Uterus (tissue), 4 donors: ENCODE measurements at places on chromosomes 2 and 18. TPM values are rescaled to one million over a fixed set of nuclear protein-coding genes. Genes with fewer than 3 reads are reported as not detected.
A peak's percentile ranks its signal among the peaks of the same experiment; 100 is the strongest.

DNA sequence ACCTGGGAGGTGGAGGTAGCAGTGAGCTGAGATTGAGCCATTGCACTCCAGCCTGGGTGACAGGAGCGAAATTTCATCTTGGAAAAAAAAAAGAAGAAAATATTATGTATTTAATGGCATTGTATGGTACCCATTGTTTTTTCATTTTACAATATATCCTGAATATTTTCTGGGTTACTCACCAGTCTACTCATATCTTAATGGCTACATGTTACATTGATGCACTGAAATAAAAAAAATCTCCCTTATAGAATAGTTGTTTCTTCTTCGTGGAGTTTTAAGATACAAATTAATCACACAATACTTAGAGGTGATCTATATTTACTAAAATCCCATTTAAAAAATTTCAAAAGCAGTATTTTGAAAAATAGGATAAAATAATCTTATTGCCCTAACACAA, 66.3 kb upstream of the XPO1 start:
- H3K4me1 ChIP-seq: no peaks in the 10 kb centered on the region
- no peak overlapping the region for H3K27ac ChIP-seq
- no peak for DNase-seq
- H3K36me3 ChIP-seq: no peaks in the 10 kb centered on the region

L3MBTL4 gene
- 5.6 TPM for total RNA-seq

IFIH1 gene
- 5.6 TPM for total RNA-seq

- H3K4me3 ChIP-seq: no peak overlapping the region
- H3K27ac ChIP-seq: no peak overlapping the region
- no peaks in the 10 kb centered on the region for H3K4me1 ChIP-seq
- no peak for DNase-seq
- H3K36me3 ChIP-seq: no peaks in the 10 kb centered on the region
These were observed 11.8 kb upstream of the LRP1B start for GRCh38 chr2:142142595-142142994.

- H3K36me3 ChIP-seq: no peaks in the 10 kb centered on the region
- no peak overlapping the region for H3K4me3 ChIP-seq
- H3K4me1 ChIP-seq: no peaks in the 10 kb centered on the region
These were observed 762.2 kb upstream of the HS6ST1 start for GRCh38 chr2:129080715-129081476.

LHCGR gene
- not detected for total RNA-seq

MYL12B gene
- total RNA-seq: 266 TPM

DNA sequence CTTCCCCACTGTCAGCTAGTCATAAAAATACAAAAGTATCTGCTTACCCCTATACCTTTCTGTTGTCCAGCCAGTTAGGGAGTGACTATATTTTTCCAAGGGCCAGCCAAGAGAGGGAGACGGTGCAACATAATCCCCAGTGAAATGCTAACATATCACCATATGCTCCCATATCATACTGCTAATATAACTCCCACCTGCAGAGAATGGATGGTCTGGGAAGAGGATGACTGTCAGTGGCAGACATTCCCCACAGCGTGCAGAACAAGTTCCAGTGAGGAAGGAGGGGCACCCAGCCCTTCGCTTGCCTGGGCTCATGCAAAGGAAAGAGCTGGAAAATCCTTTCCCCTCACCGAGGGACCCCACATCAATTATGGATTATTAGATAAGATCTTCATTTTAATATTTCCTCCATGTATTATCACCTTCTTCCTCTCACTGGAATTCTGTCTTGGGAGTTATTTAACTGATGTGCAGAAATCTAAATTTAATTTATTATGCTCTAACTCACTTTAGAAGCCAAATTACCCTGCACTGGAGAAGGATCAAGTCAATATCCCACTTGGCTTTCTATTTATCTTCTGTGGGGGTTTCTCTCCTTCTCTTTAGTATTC, 135.6 kb downstream of the GALNT14 start:
- no peak overlapping the region for H3K27ac ChIP-seq
- no peak overlapping the region for H3K4me3 ChIP-seq
- no peak for DNase-seq
- no peaks in the 10 kb centered on the region for H3K27me3 ChIP-seq

DNA sequence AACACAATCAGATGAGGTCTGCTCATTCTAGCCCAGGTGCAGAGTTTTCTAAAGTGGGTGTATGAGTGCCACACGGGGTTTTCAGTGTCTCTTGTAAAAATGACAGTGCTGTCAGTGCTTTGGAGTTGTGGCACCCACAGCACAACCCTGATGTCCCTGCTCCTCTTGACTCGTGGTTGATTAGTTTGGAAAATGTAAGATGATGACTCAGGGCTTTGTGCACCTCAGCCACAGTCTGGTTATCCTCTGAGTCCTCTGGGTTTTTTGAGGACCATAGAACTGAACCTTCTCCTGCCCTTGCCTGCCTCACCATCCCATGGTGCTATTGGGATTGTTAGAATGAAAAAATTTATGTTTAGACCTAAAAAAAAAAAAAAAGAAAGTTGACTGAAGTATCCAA, 105.6 kb downstream of the MYO1B start:
- no peaks in the 10 kb centered on the region for H3K36me3 ChIP-seq
- no peaks in the 10 kb centered on the region for H3K4me1 ChIP-seq
- H3K27me3 ChIP-seq: no peaks in the 10 kb centered on the region
- no peak for DNase-seq
- H3K4me3 ChIP-seq: no peak overlapping the region

GRCh38 chr2:110143982-110144381, 28.4 kb upstream of the MALL start:
- H3K27me3 ChIP-seq: no peaks in the 10 kb centered on the region
- DNase-seq: no peak
- H3K36me3 ChIP-seq: no peaks in the 10 kb centered on the region

TFCP2L1 gene
- under 0.01 TPM for total RNA-seq

DNA sequence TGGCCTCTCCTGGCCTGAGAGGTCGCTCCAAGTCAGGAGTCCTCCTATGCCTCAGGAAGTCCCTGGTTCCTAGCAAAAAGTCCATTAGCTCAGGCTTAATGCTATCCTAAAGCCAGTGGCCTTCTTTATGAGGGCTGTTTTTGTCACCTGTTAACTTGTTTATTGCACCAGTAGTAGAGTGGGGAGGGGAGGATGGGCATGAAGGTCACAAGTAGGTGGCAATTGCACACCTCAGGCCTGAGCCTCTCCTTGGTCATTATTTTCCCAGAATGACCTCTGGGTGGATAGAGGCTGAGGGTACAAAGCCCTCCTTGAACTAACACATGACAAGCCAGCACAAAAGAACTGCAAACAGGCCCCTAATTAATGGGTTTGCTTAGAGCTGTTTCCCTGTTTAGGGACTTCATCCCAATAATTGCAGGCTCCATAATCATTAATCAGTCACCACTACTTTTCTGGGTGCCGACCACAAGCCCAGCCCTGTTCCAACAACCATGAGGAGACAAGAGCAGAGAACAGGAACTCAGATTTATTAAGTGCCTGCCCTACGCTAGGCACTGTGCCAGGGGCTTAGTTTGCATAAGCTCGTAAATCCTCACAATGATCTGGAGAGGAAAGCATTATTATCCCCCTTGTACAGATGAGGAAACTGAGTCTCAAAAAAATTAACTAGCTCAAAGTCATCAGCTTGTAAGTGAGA, 123.0 kb upstream of the PKDCC start:
- H3K4me3 ChIP-seq: no peak overlapping the region
- no peak overlapping the region for H3K27ac ChIP-seq
- no peak for DNase-seq
- no peaks in the 10 kb centered on the region for H3K4me1 ChIP-seq

DNA sequence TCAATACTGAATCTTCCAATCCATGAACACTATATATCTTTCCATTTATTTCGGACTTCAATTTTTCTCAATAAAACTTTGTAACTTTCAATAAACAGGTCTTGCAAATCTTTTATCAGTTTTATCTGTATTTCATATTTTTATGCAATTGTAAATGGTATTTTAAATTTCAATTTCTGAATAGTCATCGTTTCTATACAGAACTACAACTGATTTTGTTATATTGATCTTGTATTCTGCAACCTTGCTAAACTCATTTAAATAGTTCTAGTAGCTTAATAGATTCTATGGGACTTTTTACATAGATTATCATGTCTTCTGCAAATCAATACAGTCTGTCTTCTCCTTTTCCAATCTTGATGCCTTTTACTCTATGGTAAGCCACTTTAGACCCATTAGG, 90.4 kb downstream of the FAM228A start:
- no peak overlapping the region for H3K4me3 ChIP-seq
- no peaks in the 10 kb centered on the region for H3K36me3 ChIP-seq
- H3K4me1 ChIP-seq: no peaks in the 10 kb centered on the region
- DNase-seq: no peak
- no peak overlapping the region for H3K27ac ChIP-seq

GRCh38 chr2:75246441-75247167, 47.3 kb upstream of the TACR1 start:
- no peaks in the 10 kb centered on the region for H3K27me3 ChIP-seq
- H3K36me3 ChIP-seq: no peaks in the 10 kb centered on the region
- no peak overlapping the region for H3K4me3 ChIP-seq
- no peak overlapping the region for H3K27ac ChIP-seq
- H3K4me1 ChIP-seq: no peaks in the 10 kb centered on the region

DNA sequence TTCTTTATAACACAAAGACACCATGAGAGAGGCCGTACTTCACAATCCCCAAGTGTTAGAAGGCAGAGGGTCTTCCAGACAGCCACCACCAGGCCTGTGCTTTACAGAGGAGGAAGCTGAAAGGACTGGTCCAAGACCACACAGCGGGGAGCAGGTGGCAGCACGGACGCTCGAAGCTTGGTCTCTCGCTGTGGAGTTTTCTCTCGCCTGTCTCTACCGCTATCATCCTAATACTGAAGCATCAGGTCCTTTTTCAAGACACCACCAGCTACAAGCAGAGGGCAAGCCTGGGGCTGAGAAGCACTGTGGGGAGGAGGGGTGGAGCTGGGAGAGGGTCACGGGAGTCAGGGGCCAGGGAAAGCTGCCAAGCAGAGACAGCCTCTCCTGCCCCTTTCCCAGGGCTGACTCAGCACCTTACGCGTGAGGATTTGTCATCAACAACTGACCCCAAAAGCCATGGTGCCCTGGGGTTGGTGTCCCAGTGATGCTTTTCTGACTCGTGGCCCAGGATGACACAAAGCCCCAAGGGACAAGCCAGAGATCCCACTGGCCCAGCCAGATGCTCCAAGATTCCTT, 31.9 kb upstream of the FOSL2 start:
- peaks cover 7% of the 10 kb centered on the region for H3K4me1 ChIP-seq
- no peak overlapping the region for H3K4me3 ChIP-seq
- H3K27me3 ChIP-seq: no peaks in the 10 kb centered on the region
- no peak overlapping the region for H3K27ac ChIP-seq

MARCHF4 gene
- not detected for total RNA-seq

ZAP70 gene
- total RNA-seq: 3.3 TPM

MALL gene
- total RNA-seq: 13.7 TPM

DNA sequence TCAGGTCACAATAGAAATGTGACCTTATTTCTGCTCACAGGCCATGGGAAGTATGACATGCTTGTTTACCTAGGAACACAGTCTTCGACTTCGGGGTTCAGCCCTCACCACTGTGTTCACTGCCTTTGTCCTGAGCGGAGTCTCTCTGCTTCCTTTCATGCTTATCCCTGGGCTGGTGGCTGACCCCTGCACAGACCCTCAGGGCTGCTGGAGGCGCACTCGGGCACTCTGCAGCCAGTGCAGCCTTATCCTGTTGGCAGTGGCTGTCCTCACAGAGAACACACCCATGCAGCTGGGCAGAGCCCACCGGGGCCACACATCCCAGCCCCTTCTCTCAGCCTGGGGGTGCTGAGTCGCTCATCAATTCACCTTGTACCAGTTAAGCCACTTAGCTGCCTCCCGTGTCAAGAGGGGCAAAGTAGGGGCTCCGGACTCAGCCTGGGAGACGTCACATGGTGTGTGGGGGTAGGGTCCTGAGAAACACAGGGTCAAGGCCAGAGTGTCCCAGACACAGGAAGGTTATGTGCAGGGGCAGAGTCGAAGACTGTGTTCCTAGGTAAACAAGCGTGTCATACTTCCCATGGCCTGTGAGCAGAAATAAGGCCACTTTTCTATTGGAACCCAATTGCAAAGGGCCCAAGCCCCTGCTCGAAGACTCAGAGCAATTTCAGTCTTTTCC, 107.5 kb downstream of the FAM210A start:
- H3K4me3 ChIP-seq: no peak overlapping the region
- DNase-seq: no peak
- H3K27ac ChIP-seq: no peak overlapping the region
- no peaks in the 10 kb centered on the region for H3K4me1 ChIP-seq
- H3K36me3 ChIP-seq: no peaks in the 10 kb centered on the region

SERPINB12 gene
- not detected for total RNA-seq

GRCh38 chr2:88022669-88022921, 6.2 kb upstream of the RNU2-63P start:
- H3K4me1 ChIP-seq: no peaks in the 10 kb centered on the region
- H3K36me3 ChIP-seq: no peaks in the 10 kb centered on the region
- H3K27me3 ChIP-seq: no peaks in the 10 kb centered on the region
- H3K4me3 ChIP-seq: no peak overlapping the region

BOK gene
- total RNA-seq: 22.9 TPM

- H3K4me3 ChIP-seq: no peak overlapping the region
- H3K27me3 ChIP-seq: no peaks in the 10 kb centered on the region
- no peaks in the 10 kb centered on the region for H3K36me3 ChIP-seq
- H3K4me1 ChIP-seq: peaks cover 40% of the 10 kb centered on the region
- peak overlapping the region; percentile 93 for H3K27ac ChIP-seq
These were observed 165.5 kb upstream of the HAAO start for GRCh38 chr2:42957861-42958301.

TLX2 gene
- total RNA-seq: 0.55 TPM

NR4A2 gene
- total RNA-seq: 5.5 TPM

DNA sequence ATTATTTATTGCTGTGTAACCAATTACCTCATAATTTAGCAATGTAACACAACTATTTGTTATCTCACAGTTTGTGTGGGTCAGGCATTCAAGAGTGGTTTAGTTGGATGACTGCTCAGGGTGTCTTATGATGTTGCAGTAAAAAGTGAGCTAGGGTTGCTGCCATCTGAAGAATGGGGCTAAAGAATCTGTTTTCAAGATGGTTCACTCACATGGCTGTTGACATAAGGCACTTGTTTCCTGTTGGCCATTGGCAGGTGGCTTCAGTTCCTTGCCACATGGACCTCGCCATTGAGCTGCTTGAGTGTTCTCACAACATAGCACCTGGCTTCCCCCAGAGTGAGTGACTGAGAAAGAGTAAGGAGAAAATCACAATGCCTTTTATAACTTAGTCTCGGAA, 123.2 kb downstream of the TMEM17 start:
- no peak for DNase-seq
- H3K36me3 ChIP-seq: no peaks in the 10 kb centered on the region
- H3K27ac ChIP-seq: no peak overlapping the region
- H3K4me1 ChIP-seq: no peaks in the 10 kb centered on the region
- H3K27me3 ChIP-seq: no peaks in the 10 kb centered on the region
- H3K4me3 ChIP-seq: no peak overlapping the region

GRCh38 chr2:115163572-115163971, 721.1 kb downstream of the DPP10 start:
- H3K4me1 ChIP-seq: no peaks in the 10 kb centered on the region
- no peak for DNase-seq
- H3K27me3 ChIP-seq: no peaks in the 10 kb centered on the region
- H3K36me3 ChIP-seq: no peaks in the 10 kb centered on the region
- H3K4me3 ChIP-seq: no peak overlapping the region
